ENCODE measurements at places on chromosomes 1 and 21.

DNA sequence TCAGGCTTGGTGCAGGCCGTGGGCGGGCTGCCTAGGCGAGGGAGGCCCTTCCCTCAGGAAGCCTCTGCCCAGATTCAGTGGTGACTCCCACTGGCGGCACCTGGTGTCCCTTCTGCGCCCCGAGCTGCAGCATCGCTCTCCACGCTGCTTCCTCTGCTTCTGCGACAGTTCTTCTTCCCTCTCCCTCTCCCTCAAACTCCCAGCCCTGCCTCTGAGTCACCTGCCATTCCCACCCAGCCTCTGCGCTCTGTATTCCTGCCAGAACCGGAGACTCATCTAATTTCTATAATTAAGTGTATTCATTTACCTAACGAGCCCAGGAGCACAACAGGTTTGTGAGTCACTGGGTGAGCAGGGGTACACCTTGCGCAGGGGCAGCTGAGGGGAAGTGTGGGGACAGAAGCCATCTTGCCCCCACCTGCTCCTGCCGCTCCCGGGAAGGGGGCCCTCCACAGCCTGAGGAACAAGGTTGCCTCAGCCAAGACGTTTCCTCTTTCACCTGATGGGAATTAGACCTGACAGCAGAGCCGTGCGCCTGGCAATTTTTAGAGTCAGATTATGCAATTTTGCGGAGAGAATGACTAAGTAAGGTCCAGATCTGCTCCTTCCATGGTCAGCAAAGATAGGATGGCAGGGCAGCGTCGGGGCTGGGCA, 19.4 kb downstream of the KCNC4 start:
- DNase-seq, result no peak

DNA sequence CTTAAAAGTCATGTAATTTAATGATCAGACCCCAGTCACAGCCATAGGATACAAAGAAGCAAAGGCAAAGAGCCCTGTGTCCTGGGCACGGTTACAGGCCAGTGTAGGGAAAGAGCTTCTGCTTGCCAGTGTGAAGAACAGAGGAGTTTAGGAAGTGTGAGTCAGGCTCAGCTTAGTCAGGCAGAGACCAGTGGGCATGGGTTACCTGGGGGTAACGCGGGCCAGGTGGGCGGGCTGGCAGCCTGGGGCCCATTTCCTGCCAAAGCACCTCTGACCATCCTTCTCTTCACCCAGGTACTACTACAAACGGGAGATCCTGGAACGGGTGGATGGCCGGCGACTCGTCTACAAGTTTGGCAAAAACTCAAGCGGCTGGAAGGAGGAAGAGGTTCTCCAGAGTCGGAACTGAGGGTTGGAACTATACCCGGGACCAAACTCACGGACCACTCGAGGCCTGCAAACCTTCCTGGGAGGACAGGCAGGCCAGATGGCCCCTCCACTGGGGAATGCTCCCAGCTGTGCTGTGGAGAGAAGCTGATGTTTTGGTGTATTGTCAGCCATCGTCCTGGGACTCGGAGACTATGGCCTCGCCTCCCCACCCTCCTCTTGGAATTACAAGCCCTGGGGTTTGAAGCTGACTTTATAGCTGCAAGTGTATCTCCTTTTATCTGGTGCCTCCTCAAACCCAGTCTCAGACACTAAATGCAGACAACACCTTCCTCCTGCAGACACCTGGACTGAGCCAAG, 4.7 kb downstream of the ELF3 start:
- DNase-seq, result no peak

DNA sequence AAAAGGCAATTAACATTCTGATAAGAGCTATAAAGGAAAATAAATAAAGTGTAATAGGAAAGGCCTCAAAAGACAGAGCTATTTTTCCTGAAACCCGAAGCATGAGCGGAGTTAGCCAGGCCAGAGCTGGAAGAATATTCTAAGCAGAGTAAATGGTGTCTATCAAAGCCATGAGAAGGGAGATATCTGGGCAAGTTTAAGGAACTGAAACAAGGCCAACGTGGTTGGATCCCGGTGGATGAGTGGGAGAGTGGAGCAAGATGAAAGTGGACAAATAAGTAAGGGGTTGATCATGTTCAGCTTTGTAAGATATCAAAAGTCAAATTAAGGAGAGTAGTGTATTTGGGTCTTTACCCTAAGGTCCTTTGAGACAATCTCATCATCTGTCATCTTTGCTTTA, 234.0 kb downstream of the TM2D1 start:
- no peak for DNase-seq

DNA sequence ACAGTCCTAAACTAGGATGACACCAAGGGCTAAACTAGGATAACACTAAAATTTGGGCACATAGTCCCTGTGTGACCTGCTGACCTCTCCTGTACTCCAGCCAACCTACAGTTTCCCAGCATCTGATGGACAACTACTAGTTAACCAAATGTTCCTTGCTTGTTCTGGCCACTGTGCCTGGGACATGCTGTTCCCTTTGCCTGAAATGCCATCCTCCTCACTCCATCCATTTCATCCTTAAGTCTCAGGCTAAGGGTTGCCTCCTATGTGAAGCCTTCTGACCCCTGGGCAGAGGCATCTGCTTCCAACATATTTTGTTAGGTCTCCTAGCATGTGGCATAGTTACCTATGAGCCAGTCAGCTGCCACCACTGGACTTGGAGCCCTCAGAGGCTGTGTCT, 204.9 kb upstream of the JUN start:
- DNase-seq, result no peak

DNA sequence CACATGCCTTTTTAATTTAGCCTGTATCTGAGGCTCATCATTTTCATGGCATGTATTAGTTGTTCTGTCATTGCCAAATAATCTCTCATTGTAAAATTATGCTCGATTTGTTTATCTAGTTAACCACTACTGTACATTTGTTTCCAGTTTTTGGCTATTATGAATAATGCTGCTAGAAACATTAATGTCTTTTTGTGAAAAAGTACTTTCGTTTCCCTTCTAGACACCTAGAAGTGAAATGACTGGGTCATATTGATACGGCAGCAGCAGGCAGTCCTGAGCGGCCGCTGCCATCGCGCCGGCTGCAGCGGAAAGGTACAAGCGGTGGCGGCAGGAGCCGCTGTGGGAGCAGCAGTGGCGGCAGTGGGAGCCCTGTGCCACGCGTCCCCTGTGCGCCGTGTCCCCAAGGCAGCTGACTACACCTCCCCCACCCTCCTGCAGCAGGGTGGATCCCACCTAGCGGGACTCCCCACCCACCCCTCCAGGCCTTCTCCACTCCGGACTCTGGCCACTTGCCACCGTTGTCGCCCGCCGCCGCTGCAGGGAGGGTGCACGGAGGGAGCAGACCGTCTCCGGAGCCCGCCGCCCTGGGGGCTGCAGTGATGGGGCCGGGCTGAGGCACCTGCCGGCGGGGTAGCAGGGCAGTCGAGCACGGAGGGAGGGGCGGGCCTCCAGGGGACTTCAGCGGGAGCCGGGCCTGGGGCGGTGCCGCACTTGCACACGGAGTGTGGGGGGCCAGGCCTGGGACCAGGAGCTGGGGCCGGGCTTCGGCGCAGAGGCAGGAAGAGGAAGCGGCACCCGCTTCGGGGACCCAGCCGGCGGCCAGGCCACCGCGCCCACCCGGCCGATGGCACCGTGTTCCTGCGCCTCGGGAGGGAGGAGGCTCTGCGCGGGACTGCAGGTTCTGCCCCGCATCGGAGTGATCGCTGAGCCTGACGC, 66.8 kb upstream of the RGS7 start:
- DNase-seq, result peak; percentile 14

GRCh38 chr1:236916131-236916800, 88.0 kb downstream of the MT1HL1 start:
- DNase-seq, result no peak

GRCh38 chr1:104056786-104057185, 307.1 kb downstream of the AMY1C start:
- DNase-seq, result no peak

DNA sequence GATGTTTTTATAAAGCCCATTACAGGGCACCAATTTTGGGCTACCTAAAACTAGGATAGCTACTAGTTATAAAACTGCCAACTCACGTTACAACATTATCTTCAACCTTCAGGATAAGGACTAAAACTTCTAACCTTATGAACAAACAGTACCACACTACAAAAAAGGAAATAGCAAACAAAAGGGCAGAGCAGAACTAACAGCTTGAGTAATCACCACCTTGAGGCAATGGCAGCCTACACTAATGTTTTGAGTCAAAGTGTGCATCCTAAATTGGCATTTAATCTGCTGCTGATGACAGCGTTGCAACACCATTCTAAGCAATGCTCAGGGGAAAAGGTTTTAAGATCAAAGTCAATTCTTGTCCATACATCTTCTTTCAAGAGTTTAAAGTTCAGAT, 27.2 kb downstream of the PTP4A2 start:
- no peak for DNase-seq

- no peak for DNase-seq
These were observed 47.5 kb upstream of the SLC19A1 start for GRCh38 chr21:45589686-45590245.

DNA sequence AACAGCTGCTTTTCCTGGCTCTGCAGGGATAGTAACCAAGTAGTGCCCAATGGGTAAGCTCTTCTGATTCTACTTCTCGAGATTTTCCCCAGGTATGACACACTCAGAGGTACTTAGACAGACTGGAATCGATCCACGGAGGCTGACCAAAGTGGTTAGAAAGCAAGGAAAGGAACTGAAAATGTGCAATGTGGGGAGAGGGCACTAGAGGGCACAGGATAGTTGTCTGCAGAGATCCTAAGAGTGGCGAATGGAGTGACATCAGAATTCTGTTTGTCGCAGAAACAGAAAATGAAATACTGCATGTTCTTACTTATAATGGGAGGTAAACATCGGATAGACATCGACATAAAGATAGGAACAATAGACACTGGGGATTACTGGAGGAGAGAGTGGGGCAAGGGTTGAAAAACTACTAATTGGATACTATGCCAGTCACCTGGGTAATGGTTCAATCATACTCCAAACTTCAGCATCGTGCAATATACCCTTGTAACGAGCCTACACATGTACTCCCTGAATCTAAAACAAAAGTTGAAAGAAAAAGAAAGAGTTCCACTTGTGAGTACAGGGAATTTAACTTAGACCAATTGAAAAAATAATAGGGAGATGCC, 23.3 kb downstream of the CYP2J2 start:
- DNase-seq, result no peak

DNA sequence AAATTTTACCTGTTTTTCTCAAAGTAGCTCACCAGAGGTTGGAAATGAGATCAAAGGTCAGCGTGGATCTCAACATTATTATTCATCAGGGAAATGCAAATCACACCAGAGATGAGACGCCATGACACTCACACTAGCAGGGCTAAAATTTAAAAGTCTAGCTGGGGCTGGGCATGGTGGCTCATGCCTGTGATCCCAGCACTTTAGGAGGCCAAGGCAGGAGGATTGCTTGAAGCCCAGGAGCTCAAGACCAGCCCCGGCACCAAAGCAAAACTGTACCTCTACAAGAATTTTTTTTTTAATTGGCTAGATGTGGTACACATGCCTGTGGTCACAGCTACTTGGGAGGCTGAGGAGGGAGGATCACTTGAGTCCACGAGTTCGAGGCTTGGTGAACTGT, 41.4 kb upstream of the PCBP3 start:
- DNase-seq, result no peak

- no peak for DNase-seq
These were observed 148.1 kb downstream of the EIF4G3 start for GRCh38 chr1:21028520-21029145.

DNA sequence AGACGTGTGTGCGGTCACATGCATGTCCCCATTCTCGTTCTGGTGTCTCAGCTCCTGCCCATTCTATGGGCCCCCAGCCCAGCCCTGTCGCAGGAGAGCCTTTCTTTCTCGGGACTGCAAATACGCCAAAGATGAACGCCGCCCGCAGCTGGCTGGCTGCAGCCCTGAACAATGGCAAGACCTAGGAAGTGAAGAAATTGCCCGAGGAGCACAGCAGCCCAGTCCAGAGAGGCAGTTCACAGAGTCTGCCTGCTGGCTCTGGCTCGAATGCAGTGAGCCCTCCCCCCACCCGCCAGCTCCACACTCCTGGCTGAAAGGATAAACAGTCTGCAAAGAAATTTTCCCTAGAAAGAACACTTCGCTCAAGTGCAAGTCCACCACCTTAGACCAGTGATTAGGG, 23.3 kb downstream of the PAX7 start:
- no peak for DNase-seq

DNA sequence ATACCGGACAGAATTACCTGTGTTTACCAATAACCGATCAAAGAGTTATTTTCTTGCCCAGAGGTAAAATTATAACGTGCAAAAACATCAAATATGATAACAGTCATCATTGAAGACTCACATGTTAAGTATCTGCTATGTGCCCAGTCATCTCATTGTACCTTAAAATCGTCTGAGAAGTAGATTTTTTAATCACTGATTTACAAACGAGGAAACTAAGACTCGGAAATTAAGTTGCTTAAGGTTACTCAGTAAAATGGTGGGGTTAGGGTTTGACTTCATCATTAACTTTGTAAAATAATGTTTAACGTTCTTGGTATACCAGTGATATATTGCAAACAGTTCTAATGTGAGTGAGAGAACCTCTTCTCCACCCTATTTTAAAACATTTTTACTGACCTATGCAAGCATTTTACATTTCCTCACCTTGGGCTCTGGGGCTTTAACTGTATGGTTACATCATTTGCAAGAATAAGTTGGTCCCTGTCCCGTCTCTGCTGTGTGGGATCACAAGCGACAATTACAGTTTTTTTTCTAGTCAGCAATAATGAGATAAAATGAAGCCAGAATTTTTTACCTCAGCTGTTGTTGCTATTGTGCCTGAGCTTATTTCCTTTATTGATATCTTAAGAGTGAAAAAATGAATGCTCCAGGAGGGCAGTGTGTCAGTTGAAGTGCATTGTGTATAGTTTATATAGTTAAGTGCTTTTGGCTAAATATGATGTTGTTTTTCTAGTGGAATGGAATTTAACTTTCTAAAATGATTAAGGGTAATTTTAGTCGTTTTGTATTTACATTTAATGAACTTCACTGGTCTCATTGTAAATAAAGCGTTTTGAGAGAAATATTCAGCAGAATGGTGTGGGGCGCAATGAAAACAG, 2.7 kb downstream of the RPRD2 start:
- DNase-seq, result peak; percentile 10

- no peak for DNase-seq
These were observed 50.5 kb downstream of the HSPG2 start for GRCh38 chr1:21886486-21887215.

GRCh38 chr1:174874331-174875053, 125.3 kb upstream of the CACYBP start:
- DNase-seq, result peak; percentile 31

DNA sequence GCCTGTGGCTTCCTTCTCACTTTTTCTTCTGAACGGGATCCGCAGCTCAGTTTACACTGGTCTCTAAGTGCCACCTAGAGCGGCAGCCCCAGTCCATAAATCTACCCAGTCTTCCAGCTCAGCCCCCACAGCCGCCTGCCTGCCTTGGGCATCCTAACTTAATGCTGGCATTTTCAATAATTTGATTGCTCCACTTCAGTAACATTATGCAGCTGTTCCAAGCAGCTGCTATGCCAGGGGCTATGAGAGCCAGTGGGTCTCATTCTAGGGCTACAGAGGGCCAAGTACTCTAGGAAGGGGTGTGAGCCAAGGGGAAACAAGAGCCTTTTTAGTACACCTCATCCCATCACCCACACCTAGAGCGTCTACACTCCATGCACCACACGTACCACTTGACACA, 48.4 kb upstream of the COA6 start:
- DNase-seq, result no peak

GRCh38 chr1:51044834-51045233, 57.2 kb upstream of the C1orf185 start:
- DNase-seq, result no peak

GRCh38 chr1:117658676-117659075, 52.8 kb downstream of the TENT5C start:
- no peak for DNase-seq

Measured in mucosa of gallbladder (tissue), 1 donor.